MV-4-11 (cell line): ENCODE measurements at places on chromosomes 5 and 9.

DNA sequence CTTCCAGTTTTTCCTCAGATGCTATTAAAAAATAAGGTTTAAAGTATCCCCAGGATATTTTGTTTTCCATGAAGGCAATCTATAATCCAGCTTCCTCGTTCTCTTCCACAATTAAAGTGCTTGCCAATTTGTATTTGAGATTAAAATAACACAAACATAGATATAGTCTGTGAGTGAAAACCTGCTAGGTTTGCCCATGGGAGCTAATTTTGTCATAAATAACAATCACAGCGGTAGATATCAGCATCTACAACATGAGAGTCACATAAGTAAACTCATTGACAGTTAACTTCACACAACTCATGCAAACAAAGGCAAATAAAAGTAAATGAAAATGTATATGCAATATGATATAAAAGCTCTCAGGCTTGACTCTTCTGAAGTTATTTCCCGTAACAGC lies 29.2 kb upstream of the RASGRF2 start:
- DNase-seq = no peak

DNA sequence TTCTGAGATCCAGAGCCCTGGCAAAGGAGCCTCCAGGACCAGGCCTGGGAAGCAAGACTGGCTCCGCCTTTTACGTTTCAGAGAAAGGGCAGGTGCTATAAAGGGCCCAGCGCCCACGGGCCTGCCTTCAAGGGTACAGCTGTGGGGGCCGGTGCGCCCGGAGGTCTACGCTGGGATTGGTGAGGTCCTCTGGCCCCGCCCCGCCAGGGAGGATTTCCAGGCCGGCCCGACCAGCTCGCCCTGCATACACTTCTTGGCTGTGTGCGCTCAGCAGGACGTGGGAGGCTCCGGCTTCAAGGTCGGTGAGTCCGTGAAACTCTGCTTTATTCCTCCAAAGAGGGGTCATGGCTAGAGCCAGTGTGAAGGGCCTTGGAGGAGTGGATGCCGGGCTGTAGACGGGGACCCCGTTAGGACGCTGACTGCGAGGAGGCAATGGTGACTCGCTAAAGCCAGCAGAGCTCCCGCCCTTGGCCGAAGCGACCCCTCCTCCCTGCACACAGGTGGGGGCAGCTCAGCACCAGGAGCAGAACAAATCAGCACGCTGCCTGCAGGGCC lies at the start of gene CKMT2:
Gene CKMT2 (plus strand): TSS at position 243 of the 555 bp plus-strand sequence. CDS start 17,811 bp downstream, outside the sequence.
- DNase-seq = no peak

GRCh38 chr9:20398536-20399338 lies 223.6 kb downstream of the MLLT3 start:
- DNase-seq = no peak

- no peak for DNase-seq
Observed at GRCh38 chr5:79774171-79774854, 84.7 kb downstream of the CMYA5 start.

GRCh38 chr5:115626445-115626823 lies 598 bp upstream of the TMED7 start:
- DNase-seq = no peak

DNA sequence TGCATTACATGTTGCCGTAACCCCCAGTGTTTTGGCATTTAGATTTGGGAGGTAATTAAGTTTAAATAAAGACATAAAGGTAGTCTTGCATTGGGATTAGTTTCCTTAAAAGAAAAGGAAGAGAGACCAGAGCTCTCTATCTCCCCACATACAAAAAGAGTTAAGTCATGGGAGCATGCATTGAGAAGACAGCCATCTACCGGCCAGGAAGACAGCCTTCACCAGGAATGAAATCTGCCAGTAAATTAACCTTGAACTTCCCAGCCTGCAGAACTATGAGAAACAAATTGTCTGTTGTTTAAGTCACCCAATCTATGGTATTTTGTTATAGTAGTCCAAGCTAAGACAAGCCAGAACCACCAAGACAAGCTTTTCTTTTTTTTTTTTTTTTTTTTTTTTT lies 567.0 kb upstream of the CDH18 start:
- peak; percentile 35 for DNase-seq

DNA sequence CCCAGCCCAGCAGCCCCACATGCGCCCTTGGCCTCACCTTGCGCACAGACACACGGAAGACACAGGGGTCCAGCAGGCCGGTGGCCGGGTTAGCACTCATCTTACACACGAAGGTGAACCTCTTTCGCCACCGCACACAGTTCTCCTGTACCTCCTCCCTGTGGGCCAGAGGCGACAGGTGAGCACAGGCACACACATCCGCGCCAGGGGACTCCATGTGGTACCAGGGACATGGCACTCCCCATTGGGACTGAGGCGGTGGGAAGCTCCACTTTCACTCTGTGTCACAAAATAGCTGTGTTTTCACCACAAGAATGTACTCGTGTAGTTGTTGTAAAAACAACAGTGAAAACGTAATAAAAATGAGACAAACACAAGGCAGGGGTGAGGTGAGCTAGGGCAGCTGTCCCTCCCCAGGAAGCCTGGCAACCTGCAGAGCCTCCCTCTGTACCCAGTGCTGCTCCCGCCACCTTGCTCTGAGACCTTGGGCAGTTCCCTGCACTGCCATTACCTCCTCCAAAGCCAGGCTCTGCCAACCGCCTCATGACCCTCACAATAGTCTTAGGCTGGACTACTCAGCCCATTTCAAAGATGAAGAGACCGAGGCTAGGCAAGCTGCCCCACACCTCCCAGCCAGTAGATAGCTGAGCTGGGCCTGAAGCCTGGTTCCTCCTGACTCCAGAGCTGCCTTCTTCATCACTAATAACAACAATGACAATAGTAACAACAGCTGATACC lies 16.3 kb upstream of the DPM2 start:
- DNase-seq = no peak

- peak; percentile 63 for DNase-seq
Observed at GRCh38 chr5:178376921-178377582, 144.4 kb upstream of the PHYKPL start.

GRCh38 chr5:159003045-159004030 lies 96.4 kb downstream of the EBF1 start:
- no peak for DNase-seq

- DNase-seq = peak; percentile 62
Observed at GRCh38 chr5:150675069-150675468, 14.0 kb downstream of the MYOZ3 start.

GRCh38 chr5:136332223-136333015 lies 32.9 kb downstream of the TRPC7 start:
- DNase-seq = peak; percentile 55

GRCh38 chr5:180804129-180804618 lies 1.6 kb upstream of the MGAT1 start:
- DNase-seq = no peak

- no peak for DNase-seq
Observed at GRCh38 chr5:367358-368130, 46.0 kb downstream of the AHRR start.

DNA sequence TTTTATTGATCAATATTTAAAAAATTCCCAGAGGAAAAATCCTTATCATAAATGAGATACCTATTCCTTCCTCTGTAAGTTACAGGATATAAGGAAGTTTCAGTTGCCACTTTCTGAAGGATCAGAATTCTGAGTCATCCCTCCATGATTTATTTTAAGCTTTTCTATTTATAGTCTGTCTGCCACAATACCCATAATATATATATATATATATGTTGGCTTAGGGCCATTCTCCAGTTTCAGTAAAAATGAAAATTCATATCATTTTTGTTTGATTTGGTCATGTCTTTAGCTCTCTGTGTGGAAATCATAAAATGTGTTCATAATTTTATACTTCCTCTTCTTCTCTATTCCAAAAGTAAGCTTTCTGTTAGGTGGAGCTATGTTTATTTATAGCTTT lies 215.8 kb upstream of the CYLC2 start:
- DNase-seq = peak; percentile 38

DNA sequence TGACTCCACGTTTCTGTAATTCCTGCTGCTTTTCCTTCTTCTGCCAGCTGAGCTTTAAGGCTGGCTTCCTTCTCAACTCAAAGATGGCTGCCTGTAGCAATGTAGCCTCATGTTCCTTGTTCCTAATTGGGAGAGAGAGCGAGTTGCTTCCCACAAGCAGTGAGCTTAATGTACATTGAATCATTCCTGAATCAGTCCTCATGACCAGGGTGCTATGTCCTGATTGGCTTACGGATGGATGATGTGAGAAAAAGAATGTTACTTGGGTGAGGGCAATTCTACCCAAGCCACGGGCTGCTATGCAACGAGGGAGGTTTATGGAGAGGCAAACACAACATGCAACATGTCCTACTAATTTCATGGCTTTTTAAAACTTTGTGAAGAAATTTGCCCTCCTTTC lies 356.2 kb downstream of the RASEF start:
- no peak for DNase-seq

- no peak for DNase-seq
Observed at GRCh38 chr5:59828623-59829022, 64.9 kb downstream of the PDE4D start.
